Stimulated activated CD4-positive, alpha-beta T cell treated with anti-CD3 and anti-CD28 coated beads, TNF-alpha, amount 100 ng/mL, for 24 hours (primary cell): ENCODE measurements at places on chromosomes 7 and 10.

DNA sequence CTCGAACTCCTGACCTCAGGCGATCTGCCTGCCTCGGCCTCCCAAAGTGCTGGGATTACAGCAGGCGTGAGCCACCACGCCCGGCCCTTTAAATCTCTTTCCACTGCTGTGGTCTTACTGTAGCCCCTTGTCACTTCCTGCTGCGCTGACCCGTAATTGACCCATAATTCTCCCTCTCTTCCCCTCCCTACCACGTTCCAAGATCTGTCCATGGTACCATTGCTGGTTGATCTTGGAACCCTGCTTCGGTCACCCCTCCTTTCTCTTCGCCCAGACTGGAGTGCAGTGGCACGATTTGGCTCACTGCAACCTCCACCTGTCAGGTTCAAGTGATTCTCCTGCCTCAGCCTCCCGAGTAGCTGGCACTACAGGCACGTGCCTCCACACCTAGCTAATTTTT is 6.5 kb downstream of the POR start:
- DNase-seq = no peak

- DNase-seq = no peak
Observed at GRCh38 chr10:10515479-10516204, 502.0 kb upstream of the CELF2 start.

- no peak for DNase-seq
Observed at GRCh38 chr10:111879969-111880368, 303.6 kb downstream of the GPAM start.

GRCh38 chr7:81446212-81446611 is 323.6 kb downstream of the HGF start:
- DNase-seq = no peak
